ENCODE measurements at places on chromosomes 3 and 15. TPM values are rescaled to one million over a fixed set of nuclear protein-coding genes. Genes with fewer than 3 reads are reported as not detected.

Gene RETNLB
- total RNA-seq, result not detected

Gene ZNF80
- total RNA-seq, result 0.65 TPM

Gene TUSC7
- total RNA-seq, result not detected

- no peak for DNase-seq
Measured at GRCh38 chr3:124686028-124686670, 44.1 kb upstream of the UMPS start.

DNA sequence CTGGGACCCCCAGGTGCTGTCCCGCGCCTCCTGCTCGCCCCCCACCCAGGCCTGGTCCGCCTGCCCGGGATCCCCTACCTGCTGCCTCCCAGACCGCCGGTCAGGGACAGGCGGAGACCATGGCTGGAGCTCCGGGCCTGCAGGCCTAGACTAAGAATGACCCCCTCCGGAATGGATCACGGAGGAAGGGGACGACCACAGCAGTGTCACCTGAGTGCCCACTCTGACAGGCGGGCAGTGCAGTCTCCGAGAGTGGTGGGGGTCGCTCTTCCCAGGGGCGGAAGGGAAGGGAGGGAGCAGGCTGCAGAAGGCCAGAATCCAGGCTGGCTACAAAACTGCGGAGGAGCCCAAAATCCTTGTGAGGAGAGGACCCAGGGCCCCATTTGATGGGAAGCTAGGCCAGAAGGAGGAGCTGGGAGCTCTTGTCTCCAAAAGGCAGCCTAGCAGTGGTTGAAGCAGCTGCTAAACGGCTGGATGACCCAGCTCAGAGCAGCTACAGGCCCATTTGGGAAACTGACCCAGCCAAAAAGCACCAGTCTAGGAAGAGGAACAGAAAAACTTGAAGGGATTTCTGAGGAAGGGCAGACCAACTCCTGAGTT lies 908 bp upstream of the RAB43 start:
- no peak for DNase-seq

- DNase-seq, result no peak
Measured at GRCh38 chr3:151289445-151289844, 11.1 kb upstream of the P2RY14 start.

GRCh38 chr3:113254171-113254947 lies 43.0 kb downstream of the BOC start:
- no peak for DNase-seq

DNA sequence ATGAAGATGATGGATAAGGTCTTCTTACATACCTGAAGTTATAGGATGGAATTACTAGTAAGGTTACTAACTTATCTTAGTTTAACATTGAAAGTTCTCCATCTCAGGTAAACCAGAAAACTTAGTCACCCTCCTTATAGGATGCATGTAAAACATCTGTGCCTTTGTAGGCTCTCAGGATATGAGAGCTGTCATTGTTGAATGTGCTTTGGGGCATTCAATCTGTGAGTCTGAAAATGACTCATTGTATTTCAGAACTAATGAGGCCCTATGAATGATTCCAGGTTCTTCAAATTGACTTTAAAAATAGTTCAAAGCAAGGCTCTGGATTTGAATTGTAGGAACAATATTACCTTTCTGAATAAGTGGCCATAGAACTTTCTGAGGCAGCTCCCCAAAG lies 237.7 kb upstream of the AZI2 start:
- no peak for DNase-seq

DNA sequence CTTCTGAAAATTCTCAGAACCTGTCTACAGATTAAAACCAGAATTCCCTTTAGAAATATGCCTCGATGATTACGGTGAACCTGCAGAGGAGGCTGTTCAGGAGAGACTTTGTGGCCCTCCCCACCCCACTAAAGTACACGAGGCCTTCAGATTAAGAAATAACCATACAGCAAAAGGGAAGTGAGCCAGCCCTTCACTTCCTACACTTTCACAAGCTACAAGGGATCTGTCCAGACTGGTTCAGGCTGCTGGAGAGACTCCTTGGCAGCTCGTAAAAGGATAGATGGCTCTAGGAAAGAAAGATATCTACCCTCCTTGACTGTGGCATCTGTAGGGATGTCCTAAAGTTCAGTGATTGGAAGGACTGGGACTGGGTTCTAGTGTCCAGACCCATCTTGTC lies 102.6 kb downstream of the ALDH1A2 start:
- no peak for DNase-seq

GRCh38 chr15:88385078-88385700 lies 82.0 kb downstream of the MRPL46 start:
- DNase-seq, result no peak

DNA sequence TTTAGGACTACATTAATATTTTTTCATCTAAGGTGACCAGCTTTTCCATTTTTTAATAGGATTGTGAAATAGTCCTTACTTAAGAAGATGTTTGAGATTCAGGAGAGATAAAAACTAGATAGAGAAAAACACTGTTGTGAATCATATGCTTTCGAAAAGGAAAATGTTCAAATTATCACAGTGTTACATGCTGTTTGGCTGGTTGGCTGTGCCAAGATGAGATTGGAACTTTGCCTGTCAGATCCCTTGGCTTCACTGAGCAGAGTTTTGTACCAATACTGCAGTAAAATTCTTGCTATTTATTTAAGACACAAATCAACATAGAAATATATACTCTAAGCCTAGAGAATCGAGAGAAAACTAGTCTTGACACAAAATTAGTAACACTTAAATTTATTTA lies 117.2 kb downstream of the OXSM start:
- DNase-seq, result no peak

All from naive thymus-derived CD4-positive, alpha-beta T cell (primary cell).